Panc1 (cell line): ENCODE measurements at places on chromosomes 3 and 15.
A peak's percentile ranks its signal among the peaks of the same experiment; 100 is the strongest.

- DNase-seq, result no peak
Observed at GRCh38 chr3:189235214-189235613, 63.4 kb downstream of the TPRG1 start.

GRCh38 chr15:100975043-100975442 is 55.9 kb downstream of the LRRK1 start:
- no peak for DNase-seq

- no peak for DNase-seq
Observed at GRCh38 chr3:46646700-46647099, 34.4 kb downstream of the FAM240A start.

- no peak for DNase-seq
Observed at GRCh38 chr3:185647134-185647879, 61.2 kb downstream of the SENP2 start.

GRCh38 chr3:44883999-44884431 is 9.6 kb downstream of the TGM4 start:
- DNase-seq, result peak; percentile 65

- no peak for DNase-seq
Observed at GRCh38 chr3:194112120-194113106, 23.5 kb upstream of the HES1 start.

DNA sequence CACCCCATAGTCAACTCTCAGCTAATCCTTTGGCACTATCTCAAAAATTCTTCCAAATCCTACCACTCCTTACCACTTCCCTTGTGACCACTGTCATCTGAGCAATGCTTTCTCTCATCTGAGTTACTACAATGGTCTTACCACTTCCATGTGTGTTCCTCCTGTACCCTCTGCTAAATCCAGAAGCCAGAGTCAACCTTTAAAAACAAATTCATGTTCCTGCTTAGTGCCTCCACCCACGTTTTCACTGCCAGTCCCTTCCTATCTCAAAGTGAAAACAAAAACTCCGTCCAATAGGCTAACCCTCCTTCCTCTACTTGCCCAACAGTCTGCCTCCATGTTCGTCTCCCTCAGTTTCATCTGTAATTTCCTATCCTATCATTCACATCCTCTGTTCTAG is 109.0 kb downstream of the ADAMTS9 start:
- DNase-seq, result no peak

- DNase-seq, result no peak
Observed at GRCh38 chr3:65251375-65251774, 563.6 kb upstream of the ADAMTS9 start.

- DNase-seq, result no peak
Observed at GRCh38 chr3:142601713-142602112, 5.5 kb downstream of the PLS1 start.

- no peak for DNase-seq
Observed at GRCh38 chr15:26325495-26325894, 447.4 kb downstream of the GABRB3 start.

GRCh38 chr15:35439291-35439690 is 106.7 kb downstream of the DPH6 start:
- no peak for DNase-seq

GRCh38 chr3:160081958-160082533 is 93.4 kb downstream of the IL12A start:
- DNase-seq, result no peak

- DNase-seq, result no peak
Observed at GRCh38 chr3:73072634-73073033, 11.2 kb downstream of the EBLN2 start.

- no peak for DNase-seq
Observed at GRCh38 chr15:84833447-84834228, 16.5 kb downstream of the ALPK3 start.

DNA sequence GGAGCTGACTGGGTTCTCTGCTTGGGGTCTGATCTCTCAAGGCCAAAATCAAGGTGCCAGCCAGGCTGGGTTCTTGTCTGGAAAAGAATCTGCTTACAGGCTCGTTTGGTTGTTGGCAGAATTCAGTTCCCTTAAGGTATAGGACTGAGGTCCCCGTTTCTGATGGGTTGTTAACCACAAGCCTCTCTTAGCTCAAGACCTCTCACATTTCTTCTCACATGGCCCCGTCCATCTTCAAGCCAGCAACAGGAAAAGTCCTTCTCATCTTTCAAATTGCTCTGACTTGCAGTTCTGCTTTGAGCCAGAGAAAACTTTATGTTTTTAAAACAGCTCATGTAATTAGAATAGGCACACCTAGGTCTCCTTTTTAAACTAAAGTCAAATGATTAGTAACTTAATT is 20.4 kb downstream of the UACA start:
- DNase-seq, result no peak

DNA sequence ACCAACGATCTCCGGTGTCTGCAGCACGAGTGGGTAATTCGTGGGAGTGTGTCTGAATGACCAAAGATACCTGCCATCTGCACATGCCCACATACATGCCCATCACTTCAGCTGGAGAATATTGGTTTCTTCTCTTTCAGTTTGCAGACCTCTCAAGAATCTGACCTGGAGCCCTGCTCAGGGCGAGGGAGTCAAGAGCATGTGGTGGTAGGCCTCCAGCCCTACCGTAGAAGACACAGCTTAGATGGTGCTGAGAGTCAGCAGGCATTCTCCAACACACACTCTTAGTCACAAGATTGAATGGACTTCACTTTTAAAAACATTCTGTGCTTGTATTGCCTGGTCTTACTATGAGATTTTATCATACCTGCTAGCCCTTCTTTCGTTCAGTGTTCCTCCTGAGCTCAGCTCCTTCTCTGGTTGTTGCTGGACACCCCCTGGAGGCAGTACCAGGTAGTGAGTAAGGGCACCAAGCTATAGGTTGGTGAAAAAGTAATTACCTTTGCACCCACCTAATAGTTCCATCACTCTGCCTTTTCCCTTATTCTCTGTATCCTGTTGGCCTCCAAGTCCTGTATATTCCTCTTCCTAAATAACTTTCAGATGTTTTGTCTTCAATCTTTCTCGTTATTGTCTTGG is 252.0 kb downstream of the CACNA2D3 start:
- DNase-seq, result no peak

GRCh38 chr3:171480526-171480925 is 20.3 kb upstream of the TNIK start:
- no peak for DNase-seq

- no peak for DNase-seq
Observed at GRCh38 chr3:35644451-35644850, 5.1 kb downstream of the ARPP21 start.

DNA sequence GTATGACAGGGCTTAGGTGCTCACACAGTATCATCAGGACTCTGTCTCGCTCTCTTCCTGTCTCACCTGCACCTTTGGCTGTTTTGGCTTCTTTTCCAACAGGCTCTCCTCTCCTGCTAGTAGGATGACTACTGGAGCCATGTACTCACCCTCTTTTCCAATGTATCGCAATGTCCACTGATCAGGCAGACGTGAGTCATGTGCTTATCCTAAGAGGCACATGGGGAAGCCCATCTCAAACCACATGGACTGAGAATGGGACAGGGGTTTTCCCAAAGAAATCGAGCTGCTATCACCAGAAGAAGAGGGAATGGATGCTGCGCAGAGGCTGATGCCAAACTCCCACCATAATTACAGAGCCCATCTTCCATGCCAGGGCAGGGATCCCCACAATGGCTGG is 180.6 kb downstream of the IL5RA start:
- no peak for DNase-seq

DNA sequence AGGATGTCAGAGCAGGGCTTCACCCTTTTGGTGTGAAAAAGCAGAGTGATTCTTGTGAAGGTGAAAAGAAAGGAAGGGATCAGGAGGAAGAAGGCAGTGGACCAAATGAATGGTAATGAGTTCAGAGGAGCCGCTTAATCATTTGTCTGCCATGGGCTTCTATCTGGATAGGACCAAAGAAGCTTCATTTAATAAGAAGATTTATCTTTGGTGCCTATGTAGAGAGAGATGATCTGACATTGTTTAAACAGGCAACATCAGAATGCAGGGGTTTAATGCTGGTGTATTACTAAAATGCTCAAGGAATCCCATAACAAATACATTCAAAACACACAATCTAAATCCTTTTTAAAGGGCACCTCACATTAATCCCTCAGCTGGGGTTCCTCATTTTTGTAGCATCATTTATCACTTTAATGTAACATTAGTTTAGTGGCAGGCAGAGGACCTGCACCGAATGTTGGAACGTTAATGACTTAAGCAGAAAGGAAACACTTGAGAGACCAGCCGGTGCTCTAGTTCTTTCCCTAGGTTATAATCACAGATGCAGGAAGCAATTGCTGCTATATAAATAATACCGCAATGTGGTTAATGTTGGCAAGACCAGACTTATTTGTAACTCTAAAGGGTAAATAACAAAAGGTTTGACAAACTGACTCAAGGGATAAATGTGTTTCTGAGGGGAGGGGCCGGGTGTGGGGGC is 27.9 kb upstream of the IL1RAP start:
- DNase-seq, result no peak

GRCh38 chr3:150237490-150237889 is 170.6 kb upstream of the TSC22D2 start:
- DNase-seq, result no peak

DNA sequence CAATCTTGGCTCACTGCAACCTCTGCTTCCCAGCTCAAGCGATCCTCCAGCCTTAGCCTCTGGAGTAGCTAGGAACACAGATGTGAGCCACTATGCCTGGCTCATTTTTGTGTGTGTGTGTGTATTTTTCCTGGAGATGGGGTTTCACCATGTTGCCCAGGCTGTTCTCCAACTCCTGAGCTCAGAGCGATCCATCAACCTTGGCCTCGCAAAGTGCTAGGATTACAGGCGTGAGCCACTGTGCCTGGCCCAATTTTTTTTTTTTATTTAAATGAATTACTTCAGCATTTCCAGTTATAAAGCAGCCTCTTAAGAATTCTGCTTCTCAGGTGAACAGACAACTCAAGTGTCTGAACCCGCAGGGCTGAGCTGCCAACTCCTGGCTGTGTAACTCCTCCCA is 20.1 kb upstream of the ST3GAL6 start:
- no peak for DNase-seq

DNA sequence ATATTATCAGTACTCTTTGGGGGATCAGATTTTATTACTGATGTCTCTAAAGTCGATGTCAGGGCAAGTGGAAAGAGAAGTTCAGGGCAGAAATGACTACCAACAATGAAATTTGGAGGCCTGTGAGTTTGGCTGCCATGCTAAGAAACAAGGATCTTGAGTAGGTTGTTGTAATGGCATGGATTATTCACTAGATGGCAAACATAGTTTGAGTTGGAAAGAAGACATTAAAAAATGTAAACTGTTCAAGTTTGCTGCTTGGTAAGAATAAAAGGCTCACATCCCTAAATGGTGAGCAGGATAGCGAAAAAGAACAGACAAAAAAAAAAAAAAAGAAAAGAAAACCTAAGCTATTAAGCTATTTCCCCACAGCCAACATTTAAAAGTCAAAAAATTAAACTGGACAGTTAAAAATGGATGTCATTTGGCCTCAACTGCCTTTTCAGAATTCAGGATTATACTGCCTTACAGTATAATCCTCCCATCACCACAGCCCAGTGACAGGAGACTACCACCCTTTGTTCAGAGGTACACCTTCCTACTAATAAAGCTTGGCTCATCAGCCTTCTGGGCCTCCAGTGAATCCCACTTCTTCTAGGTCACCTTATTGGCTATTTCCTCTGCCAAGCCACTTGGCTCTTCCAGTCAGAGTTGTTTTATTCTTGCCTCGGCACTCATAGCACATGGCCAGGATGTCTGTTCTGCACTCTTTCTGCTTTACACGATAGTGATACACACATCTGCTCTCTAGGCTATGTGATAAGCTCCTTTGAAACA is 163.7 kb downstream of the PLD1 start:
- DNase-seq, result peak; percentile 43

DNA sequence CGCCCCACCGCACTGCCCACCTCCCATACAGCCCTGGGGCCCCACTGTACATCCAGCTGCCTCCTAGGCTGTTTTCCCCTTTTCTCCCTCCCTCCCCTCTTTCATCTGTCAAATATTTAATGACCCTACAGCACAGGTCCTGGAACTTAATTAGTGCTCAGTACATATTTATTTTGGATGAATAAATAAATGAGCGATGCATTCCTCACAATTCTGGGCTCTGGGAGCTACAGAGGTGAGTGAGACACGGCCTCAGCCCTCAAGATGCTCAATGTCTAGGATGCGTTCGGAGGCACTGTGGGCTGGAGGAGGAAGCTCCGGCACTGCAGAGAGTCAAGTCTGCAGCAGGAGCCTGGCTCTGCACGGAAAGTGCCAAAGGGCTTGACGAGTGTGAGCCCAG is 175.0 kb downstream of the FAM43A start:
- DNase-seq, result no peak

- DNase-seq, result no peak
Observed at GRCh38 chr3:151818361-151818760, 4.4 kb downstream of the AADAC start.

DNA sequence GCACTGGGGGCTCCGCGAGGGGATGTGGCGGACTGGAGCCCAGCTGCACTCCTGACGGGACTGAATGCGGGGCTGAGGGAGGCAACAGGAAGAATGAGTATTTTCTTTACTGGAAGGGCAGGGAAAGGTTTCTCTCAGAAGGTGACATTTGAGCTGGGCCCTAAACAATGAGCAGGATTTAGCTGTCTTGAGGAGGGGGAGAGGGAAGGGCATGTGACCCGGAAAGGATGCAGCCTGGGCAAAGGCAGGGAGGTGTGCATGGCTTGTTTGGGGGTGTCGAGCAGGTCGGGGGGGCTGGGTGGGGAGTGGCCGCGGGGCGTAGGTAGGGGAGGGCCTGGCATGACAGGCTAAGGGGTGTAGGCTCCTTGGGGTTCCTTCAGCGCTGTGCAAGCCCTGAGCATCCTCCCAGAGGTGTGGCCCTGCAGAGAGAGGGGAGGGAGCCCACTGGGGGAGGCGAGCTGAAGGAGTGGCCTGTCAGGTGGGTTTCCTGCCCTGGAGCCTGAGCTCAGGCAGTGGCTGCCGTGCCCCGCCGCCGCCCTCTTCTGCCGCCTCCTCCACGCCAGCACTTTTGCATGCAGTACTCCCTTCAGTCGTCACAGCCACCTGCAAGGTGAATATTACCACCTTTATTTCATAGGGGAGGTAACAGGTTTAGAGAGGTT is 17.2 kb upstream of the ANKDD1A start:
- DNase-seq, result no peak

DNA sequence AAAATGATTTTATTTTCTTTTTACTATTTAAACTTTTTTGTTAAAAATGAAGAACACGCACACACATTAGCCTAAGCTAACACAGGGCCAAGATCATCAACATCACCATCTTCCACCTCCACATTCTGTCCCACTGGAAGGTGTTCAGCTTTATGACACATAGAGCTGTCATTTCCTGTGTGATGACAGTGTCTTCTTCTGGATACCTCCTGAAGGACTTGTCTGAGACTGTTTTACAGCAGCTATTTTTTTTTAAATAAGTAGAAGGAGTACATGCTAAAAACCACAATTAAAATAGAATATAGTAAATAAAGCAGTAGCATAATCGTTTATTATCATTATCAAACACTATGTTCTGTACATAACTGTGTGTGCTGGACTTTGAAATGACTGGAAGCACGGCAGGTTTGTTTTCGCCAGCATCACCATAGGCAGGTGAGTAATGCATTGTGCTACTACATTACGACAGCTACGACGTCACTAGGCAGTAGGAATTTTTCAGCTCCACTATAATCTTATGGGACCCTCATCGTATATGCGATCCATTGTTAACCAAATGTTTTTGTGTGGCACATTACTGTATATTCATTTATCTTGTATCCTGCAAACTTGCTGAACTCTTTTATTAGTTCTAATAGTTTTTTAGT is 72.8 kb downstream of the KLF15 start:
- peak; percentile 81 for DNase-seq

- no peak for DNase-seq
Observed at GRCh38 chr3:110790631-110791030, 281.0 kb upstream of the NECTIN3 start.

GRCh38 chr3:195040094-195040493 is 230.9 kb downstream of the XXYLT1 start:
- no peak for DNase-seq

GRCh38 chr3:55170444-55170843 is 242.6 kb upstream of the LRTM1 start:
- DNase-seq, result no peak
